Posterior cingulate gyrus (tissue), 11 donors: ENCODE measurements at places on chromosomes 16 and 17.
A peak's percentile ranks its signal among the peaks of the same experiment; 100 is the strongest.

- DNase-seq, result no peak
Measured at GRCh38 chr17:37088913-37089312, 140.2 kb downstream of the AATF start.

DNA sequence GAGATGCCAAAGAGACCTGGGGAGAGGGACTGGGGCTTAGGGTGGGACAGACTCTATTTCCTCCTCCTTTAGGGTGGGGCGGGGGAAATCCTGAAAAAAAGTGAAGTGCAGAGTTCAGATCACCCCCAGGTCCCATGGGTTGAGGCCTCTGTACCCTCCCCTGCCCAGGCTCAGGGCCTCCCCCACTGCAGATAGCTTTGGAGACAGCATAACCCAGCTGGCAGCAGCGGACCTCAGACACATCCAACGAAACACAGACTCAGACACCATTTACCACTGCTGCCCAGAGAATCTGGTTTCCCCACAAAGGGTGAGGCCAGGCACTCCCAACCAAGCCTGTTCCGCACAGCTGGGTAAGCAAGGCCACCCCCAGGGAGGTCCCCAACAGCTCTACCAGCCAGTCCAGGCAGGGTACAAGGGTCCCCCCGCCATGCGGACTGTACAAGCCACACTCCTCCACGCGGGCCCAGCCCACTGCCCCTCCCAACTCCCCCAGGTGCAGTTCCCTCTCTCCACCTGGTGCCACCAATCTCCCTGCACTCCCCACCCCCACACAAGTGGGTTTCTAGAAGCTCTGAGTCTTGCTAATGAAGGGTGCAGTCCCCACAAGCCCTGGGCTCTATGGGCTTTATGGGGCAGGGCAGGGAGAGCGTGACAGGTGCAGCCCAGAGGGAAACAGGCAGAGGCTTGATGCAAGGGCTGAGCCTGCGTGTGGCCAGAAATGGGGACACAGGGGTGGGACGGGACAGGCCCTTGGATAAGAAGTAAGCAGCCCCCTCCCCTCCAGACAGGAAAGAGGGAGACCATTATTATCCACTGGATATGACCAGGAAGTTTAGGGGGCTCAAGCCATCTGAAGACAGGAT is 8.9 kb downstream of the RHBDF2 start:
- no peak for DNase-seq

DNA sequence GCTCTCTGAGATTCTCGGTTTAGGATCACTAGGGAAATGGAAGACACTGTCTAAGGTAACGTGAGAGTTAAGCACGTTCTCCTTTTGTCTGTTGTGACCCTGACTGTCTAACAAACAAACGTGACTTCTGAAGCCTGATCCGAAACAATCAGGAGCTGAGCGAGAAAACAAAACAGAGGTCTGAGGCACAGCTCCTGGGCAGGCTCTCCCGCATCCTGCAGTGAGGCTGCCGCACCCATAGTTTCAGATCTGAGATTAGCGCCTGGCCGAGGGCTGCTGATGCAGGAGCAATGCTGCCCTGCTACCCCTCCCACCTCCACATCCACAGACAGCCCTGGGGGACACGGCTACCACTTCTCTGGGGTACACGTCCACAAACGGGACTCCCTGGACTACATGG is 46.7 kb downstream of the RNF157 start:
- DNase-seq, result no peak

DNA sequence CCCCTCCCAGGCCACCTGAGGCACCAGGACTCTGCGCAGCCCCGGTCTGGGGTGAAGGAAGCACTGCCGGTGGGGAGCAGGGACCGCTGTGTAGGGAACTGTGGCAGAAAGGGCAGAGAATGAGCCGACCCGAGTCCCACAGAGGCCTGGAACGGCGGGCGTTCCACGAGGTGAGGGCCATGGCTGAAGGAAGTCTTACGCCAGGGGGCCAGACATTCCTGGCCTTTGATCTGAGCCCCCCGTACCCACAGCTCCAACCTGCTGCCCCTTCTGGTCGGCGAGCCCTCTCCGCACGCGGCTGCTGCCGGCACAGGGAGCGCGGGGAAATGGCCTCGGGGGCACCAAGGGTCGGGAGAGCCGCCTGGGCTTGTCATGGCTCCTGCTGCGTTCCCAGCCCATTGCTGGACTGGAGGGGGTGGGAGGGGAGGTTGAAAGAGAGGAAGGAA is 1.4 kb upstream of the WNT3 start:
- DNase-seq, result no peak

GRCh38 chr17:57783338-57783742 is 38.2 kb upstream of the CCDC182 start:
- peak; percentile 91 for DNase-seq

GRCh38 chr16:65547772-65548446 is 426.0 kb upstream of the CDH11 start:
- DNase-seq, result no peak

GRCh38 chr16:79517156-79517555 is 83.4 kb downstream of the MAF start:
- DNase-seq, result no peak

- no peak for DNase-seq
Measured at GRCh38 chr16:83220066-83220465, 587.7 kb upstream of the HSBP1 start.

DNA sequence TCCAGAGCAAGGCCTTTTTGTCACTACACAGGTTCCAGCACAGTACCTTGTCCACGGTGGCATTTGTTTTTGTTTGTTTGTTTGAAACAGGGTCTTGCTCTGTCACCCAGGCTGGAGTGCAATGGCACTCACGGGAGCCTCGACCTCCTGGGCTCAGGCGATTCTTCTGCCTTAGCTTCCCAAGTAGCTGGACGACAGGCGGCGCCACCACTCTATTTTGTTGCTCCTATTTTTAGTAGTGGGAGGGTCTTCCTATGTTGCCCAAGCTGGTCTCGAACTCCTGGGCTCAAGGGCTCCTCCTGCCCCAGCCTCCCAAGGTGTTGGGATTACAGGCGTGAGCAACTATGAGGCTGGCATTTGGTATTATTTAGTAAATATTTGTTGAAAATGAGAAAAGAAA is 10.3 kb downstream of the MRC2 start:
- DNase-seq, result no peak

GRCh38 chr16:29678691-29679267 is at the start of gene QPRT:
QPRT (plus strand) TSS chr16:29679180; CDS start chr16:29679198, 18 bp downstream.
- peak; percentile 39 for DNase-seq

- no peak for DNase-seq
Measured at GRCh38 chr16:10103118-10103517, 79.1 kb downstream of the GRIN2A start.

- no peak for DNase-seq
Measured at GRCh38 chr17:37842401-37842800, 81.8 kb upstream of the TBC1D3K start.

DNA sequence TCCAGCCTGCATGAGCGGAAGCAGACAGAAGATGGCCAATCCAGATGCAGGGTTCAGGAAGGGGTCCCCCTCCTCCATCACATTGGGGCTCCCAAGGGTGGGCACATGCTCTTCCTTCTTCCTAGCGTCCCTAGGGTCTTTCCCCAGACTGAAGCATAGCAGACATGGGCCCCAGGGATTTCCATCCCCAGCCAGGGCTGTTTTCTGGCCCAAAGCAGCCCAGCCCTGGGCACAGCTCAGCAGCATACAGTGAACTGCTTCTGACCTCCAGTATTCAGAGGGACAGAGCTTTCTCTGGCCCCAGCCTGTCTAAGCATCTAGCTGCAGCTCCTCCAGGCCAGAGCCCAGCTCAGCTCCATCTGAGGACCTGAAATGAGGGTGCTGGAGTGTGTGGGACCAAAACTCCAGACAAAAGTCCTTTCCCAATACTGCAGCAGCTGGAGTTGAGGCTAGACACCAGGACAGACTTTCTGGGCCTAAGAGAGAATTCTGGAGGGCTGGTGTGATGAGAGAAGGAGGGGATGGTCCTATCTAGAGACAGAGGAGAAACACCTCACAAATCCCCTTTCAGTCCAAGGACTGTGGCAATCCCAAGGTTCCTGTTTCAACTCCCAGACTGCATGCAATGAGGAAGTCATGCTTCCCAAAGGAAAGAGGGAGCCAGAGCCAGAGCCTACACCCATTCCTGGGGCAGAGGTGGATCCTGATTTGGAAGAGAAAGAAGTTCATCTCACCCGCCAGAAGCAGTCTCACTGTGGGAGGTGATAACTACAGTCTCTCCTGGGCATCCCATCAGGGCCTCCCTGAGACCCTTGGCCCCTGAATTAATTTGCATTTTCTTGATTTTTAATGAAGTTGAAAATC is 4.5 kb upstream of the FOXN1 start:
- DNase-seq, result no peak

GRCh38 chr17:19718041-19718612 is 1.7 kb upstream of the SLC47A2 start:
- no peak for DNase-seq

- DNase-seq, result no peak
Measured at GRCh38 chr17:5819921-5820685, 235.8 kb upstream of the NLRP1 start.

DNA sequence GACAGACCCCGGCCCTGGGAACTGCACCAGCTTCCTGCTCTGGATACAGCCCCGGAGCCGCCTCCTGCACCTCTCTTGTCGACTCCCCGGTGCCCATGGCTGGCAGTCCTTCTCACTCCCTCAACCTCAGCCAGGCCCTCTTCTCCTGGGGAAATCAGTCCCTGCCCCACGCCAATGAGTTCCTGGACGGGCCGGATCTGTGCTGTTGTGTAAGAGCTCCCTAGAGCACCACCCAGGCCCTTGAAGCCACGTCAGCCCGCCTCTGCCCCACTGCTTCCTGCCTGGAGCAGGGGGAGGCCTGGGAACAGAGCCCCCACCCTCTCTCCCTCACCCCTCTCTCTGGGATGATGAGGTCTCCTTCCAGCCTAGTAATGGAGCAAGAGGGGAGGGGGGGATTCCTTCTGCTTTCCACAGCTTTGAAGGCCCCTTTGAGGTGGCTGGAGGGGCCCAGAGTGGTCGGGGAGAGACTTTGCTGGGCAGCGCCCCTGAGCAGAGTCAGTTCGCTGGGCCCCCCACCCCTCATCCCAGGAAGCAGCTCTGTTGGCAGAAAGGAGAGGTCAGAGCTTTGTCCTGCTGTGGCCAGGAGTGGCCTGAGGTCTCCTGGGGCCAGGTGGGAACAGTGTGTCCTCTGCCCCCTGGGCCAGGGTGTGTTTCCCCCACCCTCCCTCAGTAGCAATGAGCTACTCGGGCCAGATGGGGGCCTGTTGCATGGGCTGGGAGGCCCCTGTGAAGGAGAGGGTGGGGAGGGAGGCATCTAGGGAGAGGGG is 3.8 kb downstream of the PRR29 start:
- DNase-seq, result no peak

GRCh38 chr17:67401598-67402504 is 24.8 kb downstream of the PITPNC1 start:
- DNase-seq, result no peak

DNA sequence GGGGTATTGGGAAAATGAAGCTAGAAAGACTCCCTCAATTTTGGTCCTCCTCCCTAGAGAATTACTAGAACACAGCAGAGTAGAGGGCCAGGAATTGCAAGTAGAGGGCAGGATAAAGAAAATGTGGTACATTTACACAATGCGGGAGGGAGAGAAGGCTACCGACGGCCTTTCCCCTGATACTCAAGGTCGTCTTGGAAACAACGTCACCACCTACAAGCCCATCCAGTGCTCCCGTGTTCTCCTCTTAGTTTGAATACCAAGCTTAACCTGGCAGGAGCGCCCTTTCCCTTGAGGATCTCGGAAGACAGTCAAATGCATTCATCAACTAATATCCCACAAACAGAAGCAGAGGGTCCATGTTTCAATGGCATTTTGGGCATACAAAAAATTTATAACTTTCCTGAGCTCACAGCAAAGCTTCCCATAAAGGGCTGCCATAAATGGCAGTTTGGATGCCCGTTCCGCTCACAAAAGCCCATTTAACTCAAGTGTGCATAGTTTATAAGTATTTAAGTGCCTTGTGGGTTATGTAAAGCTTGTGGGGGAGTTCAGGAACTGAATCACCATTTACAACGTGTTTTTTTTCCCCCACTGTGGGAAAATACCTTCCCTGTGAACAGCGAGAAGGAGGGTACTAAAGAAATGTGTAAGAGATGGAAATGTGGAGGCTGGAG is 414.6 kb downstream of the SLC39A11 start:
- DNase-seq, result no peak

DNA sequence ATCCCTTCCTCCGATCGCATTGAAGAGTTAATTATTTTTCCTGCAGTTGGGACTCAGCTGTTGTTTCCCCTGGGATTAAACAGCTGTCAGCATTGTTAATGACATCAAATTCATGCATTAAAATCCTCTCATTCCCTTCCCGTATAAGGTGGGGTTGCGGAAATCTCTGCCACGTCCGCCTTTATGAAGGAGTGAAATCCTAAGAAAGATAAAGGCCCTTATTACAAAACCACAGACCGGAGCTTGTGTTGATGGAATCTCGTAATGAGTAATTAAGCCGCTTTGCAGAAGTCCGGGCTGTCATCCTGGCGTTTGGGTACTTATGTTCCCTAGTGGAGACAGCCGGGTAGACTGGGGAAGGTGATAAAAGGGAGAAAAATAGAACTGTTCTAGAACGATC is 627.6 kb downstream of the MAF start:
- DNase-seq, result no peak

DNA sequence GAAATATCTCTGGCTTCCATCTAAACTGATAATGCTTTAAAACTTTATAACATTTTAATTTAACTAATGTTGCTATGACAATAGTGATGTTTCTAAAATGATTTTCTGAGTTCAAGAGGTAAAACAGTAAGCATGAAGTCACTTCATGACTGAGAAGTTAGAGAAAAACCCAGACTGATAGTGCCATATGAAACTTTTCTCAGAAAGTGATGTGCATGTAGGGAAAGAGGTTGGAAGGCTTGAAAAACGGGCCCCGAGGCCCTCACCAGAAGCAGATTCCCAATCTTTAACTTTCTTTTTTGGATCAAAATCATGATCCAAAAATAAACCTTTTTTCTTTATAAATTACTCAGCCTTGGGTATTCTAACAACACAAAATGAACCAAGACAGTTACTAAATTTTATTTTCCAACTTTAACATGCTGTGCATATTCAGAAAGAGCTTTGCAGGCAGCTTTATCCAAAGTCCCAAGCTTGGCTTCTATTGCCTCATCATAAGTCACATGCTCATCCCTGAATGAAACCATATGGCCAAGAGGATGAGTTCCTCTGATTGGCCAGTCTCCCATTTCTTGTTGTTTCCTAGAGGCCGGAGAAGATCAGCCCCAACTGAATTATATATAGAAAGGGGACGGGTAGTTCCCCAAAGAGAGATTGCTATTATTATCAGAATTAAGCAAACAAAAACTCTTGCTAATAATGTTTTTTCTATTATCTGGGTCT is 357.6 kb upstream of the SALL1 start:
- DNase-seq, result no peak

GRCh38 chr17:78725448-78726021 is 56.5 kb downstream of the CYTH1 start:
- DNase-seq, result no peak

- DNase-seq, result no peak
Measured at GRCh38 chr16:86572606-86573005, 5.7 kb upstream of the FOXL1 start.

GRCh38 chr17:73823684-73824083 is 179.4 kb upstream of the SDK2 start:
- no peak for DNase-seq

DNA sequence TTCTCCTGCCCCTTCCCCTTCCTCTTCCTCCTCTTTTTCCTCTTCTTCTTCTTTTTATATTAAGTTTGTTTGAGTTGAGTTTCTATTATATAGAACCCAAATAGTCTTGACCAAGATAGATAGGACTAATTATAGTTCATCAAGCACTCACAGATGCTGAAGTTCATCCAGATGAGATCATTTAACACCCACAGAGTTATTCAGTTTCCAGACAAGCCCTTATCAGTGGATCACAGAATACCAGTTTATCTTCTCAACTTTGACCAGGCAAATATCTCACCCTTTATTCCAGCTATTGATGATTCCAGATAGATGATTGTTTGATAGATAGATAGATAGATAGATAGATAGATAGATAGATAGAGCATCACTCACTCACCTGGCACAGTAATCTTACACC is 87.5 kb downstream of the AXIN2 start:
- no peak for DNase-seq
